Activated T-cell treated with anti-CD3 and anti-CD28 coated beads for 48 hours (primary cell): ENCODE measurements at places on chromosomes 11 and 22.

DNA sequence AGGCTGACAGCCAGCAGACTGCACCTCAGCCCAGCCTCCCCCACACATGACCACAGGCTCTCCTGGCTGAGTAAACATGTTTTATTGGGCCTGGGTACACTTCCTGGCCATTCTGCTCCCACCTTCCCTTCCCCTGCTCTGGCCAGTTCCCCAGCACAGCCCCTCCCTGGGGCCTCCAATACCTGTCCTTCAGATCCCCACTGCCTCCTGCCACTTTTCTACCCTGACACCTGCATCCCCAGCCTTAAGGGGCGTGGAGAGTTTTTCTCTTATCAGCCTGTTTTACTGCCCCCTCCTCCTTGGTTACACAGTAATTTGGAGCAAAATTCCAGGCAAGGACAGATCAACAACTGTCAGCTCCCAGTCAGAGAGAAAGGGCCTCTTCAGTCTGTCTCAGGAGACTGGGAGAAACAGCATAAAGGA lies at the start of gene ISX:
TSS of gene ISX (plus strand) at position 363 of the 423 bp plus-strand sequence. CDS start 930 bp downstream, outside the sequence.
- no peak for DNase-seq

- no peak for DNase-seq
Observed at GRCh38 chr22:30828187-30829155, 133.8 kb downstream of the OSBP2 start.

- no peak for DNase-seq
Observed at GRCh38 chr11:121503051-121503450, 50.3 kb upstream of the SORL1-AS1 start.

- no peak for DNase-seq
Observed at GRCh38 chr11:15180212-15180792, 65.6 kb downstream of the INSC start.

- DNase-seq: peak; percentile 44
Observed at GRCh38 chr11:72326151-72326848, 82.3 kb upstream of the PHOX2A start.

DNA sequence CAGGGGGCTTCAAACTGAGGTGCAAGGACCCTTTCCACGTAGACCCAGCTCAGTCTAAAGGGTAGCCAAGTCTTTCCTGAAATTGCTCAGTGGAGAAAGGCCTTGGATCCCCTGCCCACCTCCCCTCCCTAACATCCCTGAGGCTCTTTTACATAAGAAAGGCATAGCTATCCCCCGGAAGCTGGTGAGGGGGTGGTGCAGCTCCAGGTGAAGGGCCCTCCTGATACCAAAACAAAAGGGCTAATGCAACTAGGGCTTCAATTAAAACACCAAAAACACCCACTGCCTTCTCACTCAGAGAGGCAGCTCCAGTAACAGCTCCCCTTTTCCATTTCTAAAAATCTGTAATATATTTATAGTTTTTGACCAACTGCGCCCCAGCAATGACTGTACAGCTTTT lies 5.8 kb downstream of the SHANK2 start:
- no peak for DNase-seq

- DNase-seq: no peak
Observed at GRCh38 chr22:17489101-17489500, 74.2 kb upstream of the SLC25A18 start.

- DNase-seq: no peak
Observed at GRCh38 chr11:26229257-26229656, 102.7 kb upstream of the ANO3 start.

DNA sequence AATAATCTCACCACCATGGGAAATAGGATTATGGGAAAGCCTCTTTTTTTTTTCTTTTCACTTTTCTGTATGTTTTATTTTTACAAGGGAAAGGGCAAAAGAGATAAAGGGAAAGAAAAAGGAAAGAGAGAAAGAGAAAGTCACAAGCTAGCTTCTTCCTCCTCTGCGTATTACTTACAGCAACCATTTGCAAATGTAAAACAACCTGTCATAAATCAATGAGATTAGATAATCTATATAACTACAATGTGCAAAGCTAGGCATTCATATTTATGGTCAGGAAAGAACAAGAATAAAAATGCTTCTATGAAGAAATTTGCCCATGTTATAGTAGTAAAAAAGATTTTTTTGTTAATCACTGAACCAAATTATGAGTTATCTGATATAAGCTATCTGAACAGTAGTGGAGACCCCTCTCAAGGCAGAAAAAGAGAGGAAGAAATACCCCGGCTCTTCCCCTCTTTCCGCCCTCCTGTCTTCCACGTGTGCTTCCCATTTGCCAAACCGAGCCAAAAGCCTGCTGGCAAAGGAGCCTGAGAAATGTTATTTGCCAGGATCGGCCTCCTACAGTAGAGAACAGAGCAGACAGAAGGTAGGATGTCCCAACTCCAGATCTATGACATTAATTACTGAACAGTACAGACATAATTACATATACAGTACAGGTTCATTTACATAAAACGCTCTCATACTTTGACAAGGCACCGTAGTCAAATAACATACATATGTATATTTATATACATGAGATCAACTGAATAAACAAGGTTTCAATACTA lies 50.2 kb downstream of the ARHGAP32 start:
- DNase-seq: no peak

DNA sequence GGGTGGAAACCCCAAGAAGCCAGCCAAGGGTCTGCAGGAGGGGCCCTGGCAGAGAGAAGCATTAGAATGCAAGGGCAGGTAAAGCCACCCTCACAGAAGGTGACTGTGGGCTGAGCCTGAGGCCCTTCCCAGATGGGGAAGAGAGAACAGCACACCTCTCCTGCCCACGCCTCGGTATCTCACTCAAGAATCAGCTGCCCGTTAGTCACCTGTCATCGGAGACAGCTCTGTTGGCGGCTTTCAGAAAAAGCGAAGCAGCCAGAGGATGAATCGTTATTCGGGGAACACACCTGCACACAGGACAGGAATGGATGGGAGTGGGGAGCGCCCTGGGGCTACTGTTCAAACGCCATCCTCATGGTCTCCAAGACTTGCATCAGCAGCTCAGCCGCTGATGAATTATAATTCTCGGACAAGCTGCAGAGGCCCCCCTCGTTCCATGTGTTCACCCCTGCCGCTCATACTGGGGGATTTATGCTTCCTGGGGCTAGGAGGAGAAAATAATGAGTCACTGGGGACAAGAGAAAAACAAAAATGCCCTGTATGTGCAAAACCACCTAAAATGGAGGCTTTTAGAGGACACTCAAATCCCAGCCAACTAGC lies 21.6 kb upstream of the TMA7B start:
- peak; percentile 52 for DNase-seq

- no peak for DNase-seq
Observed at GRCh38 chr11:117172724-117173421, 5.7 kb upstream of the SIDT2 start.

GRCh38 chr11:69049490-69049867 lies 747 bp downstream of the TPCN2 start:
- peak; percentile 23 for DNase-seq

DNA sequence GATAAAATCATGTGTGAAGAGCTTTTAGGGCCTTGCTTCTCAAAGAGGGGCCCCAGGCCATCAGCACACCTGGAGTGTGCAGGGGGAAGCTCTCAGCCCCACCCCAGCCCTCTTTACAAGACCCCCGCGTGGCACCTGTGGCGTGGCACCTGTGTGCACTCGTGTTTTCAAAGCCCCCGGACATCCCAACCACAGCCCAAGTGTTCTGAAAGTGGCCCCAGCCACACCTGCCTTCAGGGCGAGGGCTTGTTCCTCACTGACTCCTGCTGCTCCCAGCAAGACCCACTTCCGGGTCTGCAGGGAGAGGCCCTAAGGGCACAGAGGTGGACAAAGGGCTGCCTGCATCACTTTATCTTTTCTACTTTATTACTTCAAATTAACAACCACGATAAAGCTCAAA lies 17.5 kb upstream of the TMEM184B start:
- DNase-seq: no peak

- DNase-seq: no peak
Observed at GRCh38 chr22:36884349-36885158, 23.7 kb downstream of the NCF4 start.

DNA sequence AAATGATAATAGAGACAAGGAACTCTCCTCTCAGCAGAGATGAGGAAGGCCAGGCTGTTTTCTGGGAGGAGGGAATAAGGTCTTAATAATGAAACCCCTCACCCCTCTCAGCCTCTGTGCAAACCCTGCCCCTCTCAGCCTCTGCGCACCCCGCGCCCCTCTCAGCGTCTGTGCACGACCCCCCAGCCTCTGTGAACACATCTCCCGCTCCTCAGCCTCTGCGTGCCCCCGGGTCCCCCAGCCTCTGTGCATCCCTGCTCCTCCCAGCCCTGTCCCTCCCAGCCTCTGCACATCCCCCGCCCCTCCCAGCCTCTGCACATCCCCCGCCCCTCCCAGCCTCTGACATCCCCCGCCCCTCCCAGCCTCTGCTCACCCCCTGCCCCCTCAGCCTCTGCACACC lies 837.8 kb downstream of the TBC1D22A start:
- DNase-seq: no peak

- DNase-seq: no peak
Observed at GRCh38 chr22:37472418-37473006, 13.7 kb downstream of the MFNG start.

DNA sequence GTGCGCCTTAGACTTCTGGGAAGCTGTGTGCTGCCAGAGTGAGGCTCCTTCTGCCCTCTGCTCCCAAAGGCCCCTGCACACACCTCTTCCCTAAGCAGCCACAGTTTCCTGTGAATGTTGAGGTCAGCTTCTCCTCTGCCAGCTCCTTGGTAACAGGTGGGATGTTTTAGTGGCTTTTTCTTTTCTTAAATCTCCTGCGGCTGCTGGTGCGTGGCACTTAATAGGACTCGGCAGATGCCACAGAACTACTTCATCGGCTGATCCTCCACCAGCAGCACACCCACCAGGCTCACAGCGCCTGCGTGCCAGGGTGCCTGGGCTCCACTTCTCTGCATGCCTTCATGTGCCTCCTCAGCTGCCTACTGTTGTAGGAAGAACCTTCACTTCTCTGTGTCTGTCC lies 87.8 kb downstream of the RCN1 start:
- DNase-seq: no peak

DNA sequence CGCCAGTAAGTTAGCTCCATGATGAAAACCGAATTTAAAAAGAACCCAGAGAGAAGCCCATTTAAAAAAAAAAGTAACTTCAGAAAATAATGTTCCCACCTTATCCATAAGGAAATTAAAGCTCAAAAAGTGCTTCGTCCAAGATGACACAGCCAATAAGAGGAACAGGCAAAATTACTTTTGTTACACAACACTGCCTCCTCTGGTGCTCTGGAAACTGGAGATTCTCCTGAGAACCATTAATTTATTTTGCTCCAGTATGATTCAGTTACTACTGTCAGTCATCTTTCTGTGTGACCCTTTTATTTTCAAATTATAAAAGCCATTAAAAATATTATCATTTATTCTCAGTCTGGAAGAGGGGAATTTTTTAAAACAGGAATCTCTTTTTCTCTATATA lies 2.0 kb downstream of the IFT27 start:
- DNase-seq: no peak

DNA sequence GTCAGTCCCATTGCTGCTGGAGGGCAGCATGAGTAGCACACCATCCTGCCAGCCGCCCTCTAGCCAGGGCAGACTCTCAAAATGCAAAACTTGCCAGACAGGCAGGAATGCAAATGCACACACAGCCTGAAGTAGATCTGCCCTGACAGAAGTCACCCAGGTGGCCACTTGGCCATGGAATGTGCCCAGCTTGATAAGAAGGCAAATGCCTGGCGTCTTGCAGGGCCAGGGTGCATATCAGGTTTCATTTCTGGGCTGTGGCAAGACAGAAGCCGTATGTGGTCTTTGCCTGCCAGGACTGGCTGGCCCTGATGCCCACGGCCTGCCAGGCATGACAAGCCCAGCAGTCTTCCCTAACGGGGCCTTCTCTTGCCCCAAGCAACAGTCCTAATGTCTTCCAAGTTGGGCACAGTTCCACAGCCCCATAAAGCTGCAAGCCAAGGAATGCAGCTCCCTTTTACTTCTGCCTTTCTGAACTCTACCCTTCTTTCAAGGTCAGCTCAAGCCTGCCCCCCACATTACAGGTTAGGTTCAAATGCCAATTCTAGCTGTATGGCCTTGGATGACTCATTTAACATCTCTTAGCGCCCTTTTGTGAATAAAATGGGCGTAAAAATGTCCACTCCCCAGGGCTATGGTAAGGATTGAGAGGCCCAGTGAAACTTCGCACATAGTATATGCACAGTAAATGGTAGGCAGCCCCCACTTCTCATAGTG lies 29.7 kb downstream of the POU2AF3 start:
- no peak for DNase-seq

DNA sequence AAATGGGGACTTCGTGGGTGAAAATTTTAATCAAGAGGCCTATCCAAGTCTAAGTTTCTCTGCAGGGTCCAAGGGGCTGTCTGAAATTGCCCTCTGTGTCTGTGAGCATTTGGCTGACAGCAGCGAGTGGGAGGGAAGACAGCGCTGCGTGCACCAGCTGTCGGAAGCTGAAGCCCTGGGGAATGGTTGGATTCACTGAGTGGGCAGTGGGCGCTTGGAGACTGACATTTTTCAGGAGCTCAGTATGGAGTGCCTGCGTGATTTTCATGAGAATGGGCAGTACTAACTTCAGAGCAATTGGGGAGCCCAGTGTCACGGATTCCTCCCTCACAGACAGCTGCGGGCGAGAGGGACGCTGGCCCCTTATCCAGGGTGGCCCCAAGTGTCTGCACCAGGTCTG lies 388.8 kb upstream of the B3GAT1 start:
- no peak for DNase-seq

DNA sequence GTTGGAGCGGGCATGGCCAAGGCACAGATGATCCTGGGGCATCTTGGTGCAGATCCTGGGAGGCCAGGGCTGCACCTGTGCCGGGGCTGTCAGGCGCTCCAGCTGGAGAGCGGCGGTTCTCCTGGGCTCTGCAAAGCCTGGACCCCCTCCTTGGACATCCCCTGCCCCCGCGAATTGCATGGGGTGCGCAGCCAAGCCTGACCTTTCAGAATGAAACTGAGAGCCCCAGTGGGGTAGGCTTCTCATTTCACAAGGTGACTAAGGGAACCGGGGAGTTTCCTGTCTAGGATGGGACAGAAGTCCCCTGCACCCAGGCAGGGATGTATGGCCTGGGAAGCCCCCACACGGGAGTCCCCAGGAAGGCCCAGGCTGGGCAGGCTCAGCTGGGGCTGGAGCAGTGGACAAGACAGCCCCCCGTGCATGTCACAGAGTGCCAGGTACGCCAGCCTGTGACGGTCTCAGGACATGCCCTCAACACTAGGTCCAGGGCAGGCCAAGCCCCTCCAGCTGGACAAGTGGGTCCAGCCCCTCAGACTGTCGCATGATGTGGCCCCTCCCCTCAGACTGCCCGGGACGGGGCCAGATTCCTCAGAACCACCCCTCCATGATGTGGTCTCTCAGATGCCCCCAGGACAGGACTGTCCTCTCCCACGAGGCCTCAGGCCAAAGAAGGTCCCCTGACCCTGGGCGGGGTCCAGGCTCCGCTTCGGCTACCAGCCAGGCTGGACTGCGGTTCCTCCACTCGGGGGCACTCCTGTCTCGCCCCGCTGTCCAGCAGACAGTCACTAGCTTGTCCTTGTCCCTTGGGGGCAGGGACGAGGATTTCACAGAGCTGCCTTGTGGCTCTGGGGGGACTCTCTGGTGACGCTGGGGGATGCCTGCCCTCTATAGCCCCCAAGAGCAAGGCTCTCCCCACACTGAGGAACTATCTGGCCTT lies 2.3 kb downstream of the LSP1 start:
- DNase-seq: peak; percentile 41

GRCh38 chr11:118604566-118604965 lies 2.8 kb upstream of the PHLDB1 start:
- DNase-seq: no peak

GRCh38 chr22:48449466-48450187 lies 1378.0 kb downstream of the BRD1 start:
- no peak for DNase-seq

GRCh38 chr11:66081505-66081904 lies 11.4 kb downstream of the PACS1 start:
- no peak for DNase-seq

GRCh38 chr11:58774164-58774593 lies 42.4 kb upstream of the GLYAT start:
- DNase-seq: no peak
